ENCODE measurements at places on chromosomes 2 and 18.

- no peak for DNase-seq
Observed at GRCh38 chr18:6414723-6415417, at the start of gene L3MBTL4. TSS of gene L3MBTL4 (minus strand) at chr18:6414911. CDS start at chr18:6311625, 103,286 bp downstream.

DNA sequence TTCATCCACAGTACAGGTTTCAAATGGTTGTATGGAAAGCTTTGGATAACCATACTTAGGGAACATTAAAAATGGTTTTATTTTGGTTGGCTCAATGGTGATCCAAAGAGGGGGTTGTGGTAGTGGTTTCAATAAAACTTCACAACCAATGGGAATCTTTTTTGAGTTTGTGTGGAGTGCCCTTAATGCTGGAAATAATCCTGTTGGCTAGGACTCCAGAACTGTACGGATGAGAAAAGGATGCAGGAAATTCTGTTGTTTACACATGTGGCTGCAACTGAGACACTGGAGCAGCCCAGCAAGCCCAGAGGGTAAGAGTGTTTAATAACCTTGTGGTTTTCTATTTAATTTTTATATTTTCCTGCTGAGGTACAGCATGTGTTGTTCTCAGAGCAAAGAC lies at the start of gene CCDC102B:
TSS of gene CCDC102B (plus strand) at position 210 of the 400 bp plus-strand sequence. CDS start 38,684 bp downstream, outside the sequence.
- no peak for DNase-seq

- DNase-seq = no peak
Observed at GRCh38 chr2:192675681-192676080, 480.9 kb upstream of the TMEFF2 start.

- DNase-seq = no peak
Observed at GRCh38 chr2:152176113-152176714, 651 bp upstream of the STAM2 start.

GRCh38 chr2:20005067-20005627 lies 7.3 kb downstream of the MATN3 start:
- no peak for DNase-seq

DNA sequence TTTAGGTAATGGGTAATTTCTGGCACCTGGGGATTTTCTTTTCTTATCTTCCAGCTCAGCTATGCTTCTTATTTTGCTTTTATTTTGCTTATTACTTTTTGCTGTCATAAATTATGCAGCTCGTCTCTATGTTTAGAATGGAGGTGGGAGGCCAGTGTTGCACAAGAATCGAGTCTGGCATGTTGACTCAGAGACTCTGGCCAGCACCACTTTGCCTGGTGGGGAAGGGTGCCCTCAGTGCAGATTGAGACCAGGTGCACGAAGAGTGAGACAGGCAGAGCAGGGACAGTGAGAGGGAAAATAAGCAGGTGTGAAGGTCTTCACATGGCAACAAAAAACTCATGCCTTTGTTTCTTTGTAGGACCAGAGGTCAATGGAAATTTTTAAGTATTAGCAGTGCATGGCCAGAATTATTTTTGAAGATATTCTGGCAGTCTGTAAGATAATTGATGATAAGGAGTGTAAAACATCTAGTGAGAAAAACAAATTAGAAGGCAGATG lies 59.2 kb upstream of the SLC5A7 start:
- DNase-seq = no peak

DNA sequence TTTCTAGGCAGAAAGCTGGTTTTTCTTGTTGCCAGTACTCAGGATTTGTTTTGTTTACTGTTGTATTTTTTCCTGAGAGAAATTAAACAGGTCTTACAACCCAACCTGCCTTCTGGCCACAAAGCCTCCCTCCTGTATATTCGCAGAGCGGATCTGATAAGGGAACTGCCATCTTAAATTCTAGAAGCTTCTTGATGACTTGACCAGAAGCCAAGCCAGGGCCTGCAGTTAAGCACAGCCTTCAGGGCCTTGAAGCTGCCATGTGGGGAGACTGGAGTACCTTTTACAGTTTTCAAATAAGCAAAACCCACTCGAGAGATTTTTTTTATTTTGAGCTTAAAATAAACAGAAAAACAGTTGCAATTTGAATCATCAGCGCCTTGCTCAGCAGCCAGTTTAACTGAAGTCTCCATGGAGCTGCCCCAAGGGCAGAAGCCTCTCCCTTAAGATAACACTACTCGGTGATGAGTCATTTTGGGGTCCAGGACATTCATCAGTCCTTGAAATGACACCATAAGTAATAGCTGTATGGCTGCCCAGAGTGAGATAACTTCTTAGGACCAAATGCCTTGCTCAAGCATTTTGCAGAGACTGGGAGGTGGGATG lies 51.5 kb upstream of the PHLPP1 start:
- peak; percentile 37 for DNase-seq

DNA sequence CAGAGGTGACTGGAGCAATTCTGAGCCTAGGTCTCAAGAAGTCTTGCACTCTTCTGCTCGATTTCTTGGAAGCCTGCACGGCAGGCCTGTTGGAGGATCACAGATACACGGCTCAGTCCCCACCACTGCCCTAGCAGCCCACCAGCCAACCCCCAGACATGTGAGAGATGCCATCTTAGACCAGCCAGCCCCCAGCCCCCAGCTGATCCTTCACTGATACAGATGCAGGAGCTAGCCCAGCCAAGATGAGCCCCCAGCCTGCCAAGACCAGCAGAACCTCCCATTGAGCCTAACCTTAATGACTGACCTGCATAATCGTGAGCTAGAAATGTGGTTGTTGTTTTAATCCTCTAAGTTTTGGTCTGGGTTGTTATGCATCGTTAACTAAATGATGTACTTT lies 47.5 kb downstream of the INHBB start:
- no peak for DNase-seq

DNA sequence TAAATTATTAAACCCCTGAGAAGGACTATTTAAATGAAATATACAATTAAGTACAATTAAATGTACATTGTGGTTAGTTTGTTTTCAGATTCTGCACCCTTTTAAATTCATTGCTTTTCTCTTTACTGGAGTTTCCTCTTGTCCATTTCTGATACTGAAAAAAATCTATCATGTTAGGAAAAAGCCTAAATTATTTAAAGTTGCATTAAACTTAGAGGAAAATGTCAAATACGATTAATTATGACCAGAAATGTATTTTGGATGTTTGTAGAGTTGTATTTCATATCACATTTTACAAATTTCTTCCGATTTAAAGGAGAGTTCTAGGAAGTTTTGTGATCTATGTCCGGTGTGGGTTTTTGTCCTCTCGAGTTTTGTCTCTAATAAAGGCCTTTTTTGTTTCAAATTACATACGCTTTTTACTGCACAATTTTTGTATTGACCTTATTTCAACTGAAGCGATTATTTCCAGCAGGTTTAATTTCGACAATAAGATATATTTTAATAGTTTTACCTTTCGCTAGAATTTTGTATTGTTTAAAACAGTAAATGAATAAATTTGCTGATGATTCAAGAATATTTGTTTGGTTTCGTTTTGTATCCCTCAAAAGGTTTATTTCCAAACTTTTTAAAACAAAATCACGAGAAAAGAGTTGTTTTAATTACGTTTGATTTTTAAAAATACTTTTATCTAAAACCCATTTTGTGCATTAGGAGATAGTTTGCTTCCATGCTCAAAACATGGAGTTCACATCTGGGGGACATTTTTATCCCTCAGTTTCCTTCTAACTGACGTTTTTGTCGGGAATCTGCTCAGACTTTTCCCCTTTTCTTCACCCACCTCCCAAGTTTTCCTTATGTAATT lies 3.3 kb upstream of the SATB2 start:
- DNase-seq = no peak

- DNase-seq = no peak
Observed at GRCh38 chr2:35830833-35831232, 524.7 kb upstream of the CRIM1 start.

DNA sequence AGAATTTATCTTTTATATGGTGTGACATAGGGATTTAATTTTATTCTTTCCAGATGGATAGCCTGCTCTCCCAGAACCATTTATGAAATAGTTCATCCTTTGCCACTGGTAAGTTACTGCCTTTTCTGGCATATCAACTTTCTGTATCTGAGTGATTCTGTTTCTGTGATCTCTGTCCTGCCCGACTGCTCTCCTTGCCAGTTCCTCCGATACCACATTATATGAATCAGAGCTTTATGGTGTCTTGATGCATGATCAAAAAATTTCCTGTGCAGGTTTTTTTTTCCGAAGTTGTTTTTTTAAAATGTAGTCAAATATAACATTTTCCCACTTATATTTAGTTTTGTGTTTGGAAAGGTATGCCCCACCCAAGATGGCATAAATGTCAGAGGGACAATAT lies 242.5 kb downstream of the CYP26B1 start:
- no peak for DNase-seq

GRCh38 chr18:58915006-58915799 lies 50.5 kb downstream of the ZNF532 start:
- no peak for DNase-seq

DNA sequence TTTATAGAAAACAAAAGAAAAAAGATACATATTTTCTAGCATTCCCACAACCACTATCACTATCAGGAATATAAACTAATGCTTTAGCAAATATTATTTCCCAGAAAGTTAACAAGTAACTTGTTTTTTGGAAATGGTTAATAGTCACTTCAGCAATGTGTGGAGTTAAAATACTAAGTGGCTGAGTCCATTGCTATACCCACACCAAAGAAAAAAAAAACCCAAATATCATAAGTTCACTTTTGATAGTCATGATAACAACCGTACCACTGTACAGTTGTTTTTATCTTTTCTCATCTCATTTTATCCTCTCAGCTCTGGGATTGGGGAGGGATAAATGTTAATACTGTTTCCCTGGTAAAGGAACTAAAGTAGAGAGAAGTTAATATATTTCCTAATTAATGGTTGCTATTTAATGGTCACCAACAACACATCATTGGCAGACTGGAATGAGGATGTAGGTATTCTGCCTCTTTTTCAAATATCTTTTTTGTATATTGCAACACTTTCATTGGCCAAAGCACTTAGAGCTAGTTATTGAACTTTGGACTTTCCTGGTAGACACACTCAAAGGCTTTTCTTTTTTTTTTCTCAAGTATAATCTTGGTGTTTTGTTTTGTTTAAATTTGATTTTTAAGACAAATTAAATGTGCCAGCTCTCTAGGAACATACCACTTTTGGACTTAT lies 18.4 kb upstream of the KANSL1L start:
- no peak for DNase-seq

DNA sequence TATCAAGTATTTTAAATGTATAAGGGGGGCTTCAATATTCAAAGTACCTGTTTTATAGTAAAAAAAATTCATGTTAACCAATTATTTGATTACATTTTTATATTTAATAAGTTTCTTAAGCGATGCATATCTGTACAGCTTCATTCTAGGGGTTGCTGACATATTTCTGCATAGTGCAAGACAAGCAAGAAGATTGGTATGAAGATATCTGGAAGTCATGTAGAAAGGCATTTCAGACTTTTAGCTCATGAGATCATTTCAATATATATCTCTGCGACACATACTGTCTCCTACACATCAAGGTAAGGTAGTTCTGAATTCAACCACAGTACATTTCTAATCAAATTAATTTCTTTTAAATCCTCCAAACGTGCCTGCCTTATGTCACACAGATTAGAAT lies 73.1 kb downstream of the MEMO1 start:
- no peak for DNase-seq

GRCh38 chr2:102099536-102100298 lies 42.8 kb upstream of the IL1R1 start:
- DNase-seq = no peak

DNA sequence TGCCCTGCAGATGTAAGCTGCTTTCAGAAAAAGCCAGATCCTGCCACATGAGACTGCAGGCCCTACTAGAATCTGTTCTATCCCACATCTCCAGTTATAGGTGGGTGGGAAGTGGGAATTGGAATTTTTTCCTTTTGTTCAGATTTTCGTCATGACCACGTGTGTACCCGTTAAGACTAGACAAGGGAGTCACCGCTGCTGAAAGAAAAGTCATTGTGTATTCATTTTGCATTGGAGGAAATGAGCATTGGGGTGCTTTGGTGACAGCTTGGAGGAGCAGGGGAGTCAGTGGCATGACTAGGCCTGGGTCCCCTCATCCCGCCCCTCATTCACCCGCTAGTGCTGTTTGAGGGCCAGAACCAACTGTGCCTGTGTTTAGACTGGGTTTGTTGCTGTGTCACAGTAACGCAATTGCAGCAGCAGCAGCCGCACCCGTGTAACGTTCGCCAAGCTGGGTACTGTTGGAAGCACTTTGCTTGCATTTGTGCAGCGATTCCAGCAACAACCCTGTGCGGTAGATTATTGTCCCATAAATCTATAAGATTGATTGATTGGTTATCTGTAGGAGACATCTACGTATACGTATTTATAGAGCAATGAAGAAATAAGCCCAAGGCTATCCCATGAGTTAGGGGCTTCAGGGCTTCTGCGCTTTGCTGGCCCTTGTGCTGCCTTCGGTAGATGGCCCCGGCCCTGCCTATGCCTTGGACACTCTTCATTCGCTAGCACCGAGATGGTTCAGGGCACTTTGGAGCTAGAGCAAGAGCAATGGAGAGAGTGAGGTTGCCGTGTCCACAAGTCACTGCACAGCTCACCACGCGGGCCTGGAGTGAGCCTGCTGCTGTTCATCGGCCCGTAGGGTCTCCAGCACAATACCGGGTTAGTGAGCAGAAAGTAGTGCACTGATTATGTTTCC lies 194.9 kb downstream of the AGAP1 start:
- no peak for DNase-seq

DNA sequence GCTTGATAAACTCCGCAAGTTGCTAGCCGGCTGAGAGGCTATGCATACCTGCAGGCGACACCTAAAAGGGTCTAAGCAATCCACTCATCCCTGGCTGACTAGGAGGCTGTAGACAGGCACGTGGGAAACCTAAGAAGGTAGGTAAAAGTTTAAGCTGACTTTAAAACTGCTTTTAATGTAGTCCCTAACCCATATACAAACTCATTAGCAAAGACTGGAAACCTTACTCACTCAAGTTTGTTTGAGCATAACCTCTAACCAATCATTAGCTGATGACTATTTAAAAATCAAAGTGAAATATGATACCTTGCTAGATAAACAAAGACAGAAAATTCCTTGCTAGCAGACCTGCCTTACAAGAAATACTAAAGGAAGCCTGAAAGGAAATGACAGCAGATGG lies 106.4 kb downstream of the EXOC6B start:
- no peak for DNase-seq

DNA sequence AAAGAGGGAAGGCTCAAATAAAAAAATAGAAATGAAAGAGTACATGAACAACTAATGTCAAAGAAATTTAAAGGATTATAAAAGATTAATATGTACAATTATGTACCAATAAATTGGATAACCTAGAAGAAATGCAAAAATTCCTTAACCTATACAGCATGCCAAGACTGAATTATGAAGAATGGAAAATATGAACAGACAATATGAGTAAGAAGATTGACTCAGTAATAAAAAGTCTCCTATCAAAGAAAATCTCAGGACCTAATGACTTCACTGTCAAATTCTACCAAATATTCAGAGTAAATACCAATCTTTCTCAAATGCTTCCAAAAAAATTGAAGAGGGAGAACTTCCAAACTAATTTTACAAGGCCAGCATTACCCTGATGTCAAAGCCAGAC lies 120.2 kb upstream of the SPOPL start:
- DNase-seq = no peak

DNA sequence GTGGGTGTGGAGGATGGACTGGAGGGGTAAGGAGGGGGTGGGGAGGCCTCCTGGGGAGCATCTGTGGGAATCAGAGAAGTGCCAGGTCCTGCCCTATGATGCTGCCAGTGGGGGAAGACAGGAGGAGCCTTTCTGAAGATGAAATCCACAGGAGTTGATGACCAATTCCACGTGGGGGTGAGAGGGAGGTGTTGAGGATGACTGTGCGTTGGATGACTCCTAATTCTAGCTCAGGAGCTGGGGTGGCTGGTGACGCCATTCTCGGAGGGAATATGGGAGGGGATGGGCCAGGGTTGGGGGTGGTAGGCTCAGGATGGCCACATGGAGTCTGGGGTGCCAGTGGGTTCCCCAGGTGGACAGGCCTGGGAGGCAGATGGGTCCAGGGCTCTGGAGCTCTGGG lies 32.3 kb downstream of the EMX1 start:
- DNase-seq = no peak

GRCh38 chr2:133485868-133486267 lies 82.4 kb downstream of the NCKAP5 start:
- no peak for DNase-seq
